ENCODE measurements at places on chromosomes 13 and 19.
A peak's percentile ranks its signal among the peaks of the same experiment; 100 is the strongest.

- DNase-seq = no peak
These were observed 7.3 kb upstream of the SIGLEC5 start for GRCh38 chr19:51637362-51637978.

- DNase-seq = no peak
These were observed 117.7 kb downstream of the LHFPL6 start for GRCh38 chr13:39485314-39485700.

DNA sequence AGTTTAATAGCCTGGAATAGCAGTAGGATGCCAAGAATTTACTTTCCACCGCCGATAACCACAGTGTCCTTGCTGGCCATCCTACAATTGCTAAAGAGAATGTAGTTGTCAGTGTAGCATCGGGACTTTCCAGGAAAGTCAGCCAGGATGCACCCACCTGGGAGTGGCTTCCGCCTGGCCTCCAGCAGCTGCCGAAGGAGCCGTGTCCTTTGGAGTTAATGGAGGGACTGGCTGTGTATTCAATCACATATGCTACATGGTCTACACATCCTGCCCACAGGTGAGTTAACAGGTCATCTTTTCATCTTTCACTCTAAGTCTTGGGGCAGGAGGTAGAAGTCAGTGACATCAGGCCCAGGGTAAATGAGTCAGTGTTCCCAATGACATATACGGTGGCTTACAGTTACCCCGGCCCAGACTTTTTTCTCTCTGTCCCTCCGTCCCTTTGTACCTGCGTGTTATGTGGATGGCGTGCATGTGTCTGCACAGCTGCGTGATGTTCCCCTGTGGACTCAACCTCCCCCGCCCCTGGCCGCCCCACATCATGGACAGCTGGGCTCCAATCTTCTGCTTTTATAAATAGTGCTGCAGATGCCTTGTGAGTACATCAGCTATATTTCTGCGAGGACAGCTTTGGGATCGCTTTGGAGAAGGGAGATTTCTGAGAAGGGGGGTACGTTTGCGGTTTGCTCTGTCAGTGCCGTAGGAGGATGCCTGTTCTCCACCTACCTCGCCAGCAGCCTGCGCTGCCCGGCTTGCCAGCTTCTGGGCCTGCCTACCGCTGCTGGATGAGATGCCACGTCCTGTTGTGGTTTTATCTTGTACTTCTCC lies 63.1 kb downstream of the ATP11A start:
- no peak for DNase-seq

DNA sequence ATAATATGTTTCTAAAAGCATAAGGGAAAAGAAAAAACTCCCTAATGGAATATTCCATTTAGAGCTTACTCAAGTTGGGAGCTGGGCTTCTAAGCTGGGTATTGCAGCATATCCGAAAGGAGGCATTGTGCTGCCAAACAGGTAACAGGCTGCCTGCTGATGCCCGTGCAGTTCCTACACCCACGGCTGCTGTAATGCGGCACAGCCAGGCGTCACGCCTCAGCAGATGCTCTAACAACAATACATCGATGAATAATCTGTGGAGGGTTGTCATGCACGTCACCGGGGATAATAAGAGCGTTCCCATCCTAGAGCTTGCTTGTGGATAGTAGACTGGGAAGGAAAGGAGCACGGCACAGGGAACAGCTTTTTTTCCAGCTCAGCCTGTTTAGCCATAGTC lies 1582.1 kb upstream of the SLC10A2 start:
- DNase-seq = no peak

DNA sequence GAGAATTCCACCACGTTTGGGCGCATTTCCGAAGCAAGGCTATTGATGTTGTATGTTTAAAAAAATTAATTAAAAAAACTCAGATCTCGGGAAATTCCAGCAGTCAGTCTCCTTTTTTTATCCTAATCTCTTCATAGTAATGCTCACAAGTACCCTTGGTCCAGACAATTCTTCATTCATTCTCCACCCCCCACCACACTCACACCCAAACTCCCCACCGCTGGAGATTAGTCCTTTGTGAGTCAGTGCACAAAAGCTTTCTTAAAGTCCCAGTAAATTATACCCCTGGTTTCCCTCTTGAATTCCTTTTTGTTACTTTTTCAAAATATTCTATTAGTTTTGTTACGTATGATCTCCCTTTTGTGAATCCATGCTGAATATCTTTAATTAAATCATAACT lies 274.6 kb downstream of the ZNF536 start:
- no peak for DNase-seq

DNA sequence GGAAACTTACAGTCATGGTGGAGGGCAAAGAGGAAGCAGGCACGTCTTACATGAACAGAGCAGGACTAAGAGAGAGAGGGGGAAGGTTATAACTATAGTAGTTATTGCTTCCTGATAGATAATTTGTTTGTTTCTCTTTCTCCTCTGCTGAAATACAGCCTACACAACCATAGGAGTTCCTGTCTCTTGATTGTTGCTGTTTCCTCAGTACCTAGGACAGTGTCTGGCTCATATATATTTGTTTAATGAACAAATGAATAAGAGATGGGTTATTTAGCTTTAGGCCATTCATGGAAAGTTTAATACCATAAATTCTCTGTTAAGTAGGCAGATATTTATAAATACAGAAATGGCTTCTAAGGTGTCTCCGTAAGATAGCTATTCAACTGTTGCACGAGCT lies 95.2 kb downstream of the PCCA start:
- DNase-seq = no peak

DNA sequence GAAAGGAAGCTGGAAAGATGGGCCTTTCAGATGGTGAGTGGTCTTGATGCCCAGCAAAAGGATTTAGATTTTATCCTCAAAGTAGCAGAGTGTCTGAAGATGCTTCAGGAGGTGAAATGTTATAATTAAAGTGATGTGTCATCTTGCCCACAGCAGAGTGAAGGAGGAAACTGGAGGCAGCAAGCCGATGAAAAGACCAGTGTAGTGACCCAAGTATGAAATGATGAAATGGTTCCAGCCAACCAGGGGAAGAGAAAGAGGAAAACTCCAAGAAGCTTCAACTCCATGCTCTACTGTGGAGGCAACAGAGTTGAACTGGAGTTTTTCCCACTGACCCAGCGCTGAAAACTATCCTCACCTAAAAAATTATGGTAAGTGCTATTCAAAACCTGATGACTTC lies 66.7 kb downstream of the FOXO1 start:
- no peak for DNase-seq

DNA sequence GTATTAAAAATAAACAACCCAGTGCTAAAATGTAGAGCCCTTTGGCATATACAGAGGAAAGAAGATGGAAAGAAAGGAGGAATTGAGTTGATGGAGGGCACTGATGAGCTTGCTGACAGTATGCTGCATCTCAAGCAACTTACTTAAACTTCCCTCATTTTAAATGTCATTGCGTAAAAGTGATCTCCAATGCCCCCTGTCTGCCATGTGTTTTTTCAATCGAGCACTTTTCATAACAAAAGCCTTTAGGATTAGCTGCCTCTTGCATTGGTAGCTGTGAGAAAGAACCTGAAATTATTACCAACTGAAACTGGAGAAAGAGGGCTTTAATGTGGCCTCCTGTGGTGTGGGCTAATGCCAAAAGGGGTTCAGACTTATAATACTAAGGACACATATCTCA lies 541.6 kb downstream of the SUCLA2 start:
- DNase-seq = no peak

DNA sequence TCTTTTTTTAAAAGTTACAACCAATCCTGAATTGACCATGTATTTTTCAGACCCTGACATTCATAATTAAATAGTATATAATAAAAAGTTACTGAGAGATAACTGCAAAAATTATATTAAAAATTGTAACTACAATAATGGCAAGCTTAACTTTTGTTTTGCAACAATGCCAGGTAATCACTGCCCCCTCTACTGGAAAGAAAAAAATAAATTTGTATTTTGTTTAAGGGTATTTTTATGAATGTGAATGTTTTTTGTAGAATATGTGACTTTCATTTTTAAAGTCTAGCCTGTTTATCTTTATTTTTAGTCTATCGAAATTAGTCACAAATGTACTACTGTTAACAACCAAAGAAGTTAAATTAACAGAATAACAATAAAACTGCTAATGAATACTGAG lies 21.7 kb downstream of the MRPS31 start:
- DNase-seq = no peak

- no peak for DNase-seq
These were observed 871 bp upstream of the ZNF583 start for GRCh38 chr19:56403261-56403660.

DNA sequence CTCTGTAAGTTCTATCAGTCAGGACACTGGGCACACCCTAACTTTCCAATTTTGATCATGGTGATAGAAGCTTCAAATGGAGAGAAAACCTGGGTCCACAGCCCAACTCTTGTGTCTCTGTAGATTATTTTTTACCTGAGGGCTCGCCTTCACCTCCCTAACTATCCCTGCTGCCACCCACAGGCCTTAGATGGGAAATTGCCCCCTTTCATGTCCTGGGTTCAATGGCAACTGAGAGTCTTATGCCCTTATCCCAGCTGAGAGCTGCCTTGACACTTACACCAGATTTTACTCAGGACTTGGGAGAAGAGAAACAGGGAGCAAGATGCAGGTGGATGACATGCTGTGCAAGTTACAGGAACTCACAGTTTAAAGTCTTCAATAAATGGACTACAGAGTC lies 81.7 kb downstream of the RAP2A start:
- DNase-seq = no peak

DNA sequence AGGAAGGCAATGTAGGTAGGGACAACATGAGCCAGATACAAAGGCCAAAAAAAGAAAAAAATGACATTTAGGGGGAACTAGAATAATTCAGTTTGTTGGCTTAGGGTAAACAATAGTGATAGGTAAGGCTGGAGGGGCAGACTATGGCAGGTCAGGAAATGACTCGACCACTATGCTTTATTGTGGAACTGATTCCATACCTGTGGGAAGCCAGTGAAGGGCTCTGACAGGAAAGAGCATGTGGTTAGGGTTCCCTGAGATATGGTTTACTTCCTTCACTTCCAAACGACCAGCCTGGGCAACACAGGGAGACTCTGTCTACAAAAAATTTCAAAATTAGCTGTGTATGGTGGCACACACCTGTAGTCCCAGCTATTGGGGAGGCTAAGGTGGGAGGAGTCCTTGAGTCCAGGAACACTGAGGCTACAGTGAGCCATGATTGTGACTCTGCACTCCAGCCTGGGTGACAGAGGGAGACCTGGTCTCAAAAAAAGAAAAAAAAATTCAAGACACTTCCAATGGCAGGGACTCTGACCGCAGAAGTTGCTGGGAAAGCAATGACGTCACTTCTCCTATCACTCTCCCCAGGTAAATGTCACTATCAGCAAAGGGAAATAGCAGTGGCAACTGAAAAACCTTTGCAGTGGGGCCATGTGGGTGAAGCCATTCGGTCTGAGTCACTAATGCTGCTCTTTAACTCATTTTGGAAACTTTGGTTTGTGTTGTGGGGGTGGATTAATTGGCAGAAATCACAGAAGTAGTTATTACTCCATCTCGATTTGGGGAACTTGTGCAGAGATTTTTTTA lies 192.8 kb upstream of the TSC22D1 start:
- no peak for DNase-seq

DNA sequence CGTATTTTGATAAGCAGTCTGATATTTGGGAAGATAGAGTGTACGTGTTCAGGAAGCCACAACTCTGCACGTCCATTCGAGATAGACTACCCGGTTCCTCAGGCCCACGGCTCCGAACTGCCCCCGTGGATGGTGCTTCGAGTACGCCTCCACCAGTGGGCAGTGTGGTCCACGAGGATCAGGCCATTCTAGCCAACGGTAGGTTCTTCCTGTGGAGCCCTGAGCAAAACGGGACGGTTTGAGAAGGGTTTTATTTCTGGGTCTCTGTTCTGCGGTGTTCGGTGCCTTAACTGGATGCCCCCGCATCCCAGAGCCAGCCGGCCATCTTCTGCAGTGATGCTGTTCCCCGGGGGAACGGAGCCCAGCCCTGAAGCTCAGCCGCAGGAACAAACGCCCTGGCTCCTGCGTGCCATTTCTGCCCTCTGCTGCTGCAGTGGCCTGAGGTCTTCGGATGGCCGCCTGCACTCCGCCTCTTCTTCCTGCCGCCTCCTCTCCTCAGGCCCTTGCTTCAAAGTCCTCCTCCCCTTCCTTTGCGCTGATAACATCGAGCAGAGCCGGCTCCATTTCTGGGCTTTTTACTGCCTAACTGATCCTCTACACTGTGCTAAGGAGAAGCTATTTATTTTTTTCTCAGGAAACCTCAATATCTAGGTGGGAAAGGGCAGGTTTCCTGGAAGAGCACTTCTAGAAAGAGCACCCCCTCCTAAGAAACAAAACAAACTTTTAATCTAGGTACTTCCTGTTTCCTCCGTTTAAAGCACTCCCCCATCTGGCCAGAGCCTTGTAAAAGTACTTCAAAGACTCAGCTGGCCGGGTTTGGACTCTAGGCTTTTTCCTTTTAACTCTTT lies 36.2 kb upstream of the SLC46A3 start:
- DNase-seq = no peak

DNA sequence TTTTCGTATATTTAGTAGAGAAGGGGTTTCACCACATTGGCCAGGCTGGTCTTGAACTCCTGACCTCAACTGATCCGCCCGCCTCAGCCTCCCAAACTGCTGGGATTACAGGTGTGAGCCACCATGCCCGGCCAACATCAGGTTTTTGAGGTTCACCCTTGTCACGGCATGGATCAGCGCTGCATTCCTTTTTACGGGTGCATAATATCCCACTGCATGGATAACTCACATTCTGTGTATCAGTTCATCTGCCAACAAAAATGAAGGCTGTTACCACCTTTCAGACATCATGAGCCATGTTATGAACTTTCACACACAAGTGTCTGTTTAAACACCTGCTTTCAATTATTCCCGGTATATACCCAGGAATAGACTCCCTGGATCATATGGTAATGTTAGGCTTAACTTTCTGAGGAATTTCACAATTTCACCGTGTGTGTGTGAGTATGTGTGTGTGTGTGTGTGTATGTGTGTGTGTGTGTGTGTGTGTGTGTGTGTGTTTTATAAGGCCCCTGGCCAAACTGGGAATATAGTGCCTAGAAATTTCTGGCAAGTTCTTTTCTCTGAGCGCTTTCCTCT lies 52.2 kb downstream of the AP1M1 start:
- peak; percentile 61 for DNase-seq

- DNase-seq = peak; percentile 47
These were observed 113.3 kb downstream of the RAB20 start for GRCh38 chr13:110448230-110448629.

- DNase-seq = no peak
These were observed 456.0 kb downstream of the TBC1D4 start for GRCh38 chr13:75025956-75026355.

- no peak for DNase-seq
These were observed 147.7 kb downstream of the DPF1 start for GRCh38 chr19:38076337-38076736.

GRCh38 chr13:76523740-76524340 lies 362.4 kb downstream of the KCTD12 start:
- DNase-seq = no peak

DNA sequence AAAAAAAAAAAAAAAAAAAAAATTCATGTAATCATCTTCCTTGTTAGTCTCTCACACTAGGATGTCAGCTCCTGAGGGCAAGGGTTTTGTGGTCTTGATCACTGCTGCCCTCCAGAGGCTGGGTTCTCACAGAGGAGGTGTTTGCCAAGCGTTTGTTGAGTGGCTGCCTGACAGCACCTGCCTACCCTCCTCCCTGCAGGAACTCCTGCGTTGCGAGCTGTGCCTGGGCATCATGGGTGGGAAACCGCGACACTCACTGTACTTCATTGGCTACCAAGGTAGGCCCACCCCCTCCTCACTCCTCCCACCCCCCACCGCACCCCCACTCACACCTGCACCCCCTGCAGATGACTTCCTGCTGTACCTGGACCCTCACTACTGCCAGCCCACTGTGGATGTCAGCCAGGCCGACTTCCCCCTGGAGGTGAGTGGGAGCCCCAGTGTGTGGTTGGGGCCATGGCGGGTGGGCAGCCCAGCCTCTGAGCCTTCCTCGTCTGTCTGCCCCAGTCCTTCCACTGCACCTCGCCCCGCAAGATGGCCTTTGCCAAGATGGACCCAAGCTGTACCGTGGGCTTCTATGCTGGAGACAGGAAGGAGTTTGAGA lies 8.1 kb downstream of the ATG4D start:
- no peak for DNase-seq
